ENCODE measurements at places on chromosomes 13 and 19.

GRCh38 chr13:113920606-113921286, 53.1 kb downstream of the C13orf46 start:
- DNase-seq: no peak
- no peak overlapping the region for H3K27ac ChIP-seq
- H3K4me3 ChIP-seq: no peak overlapping the region
- H3K27me3 ChIP-seq: peaks cover 12% of the 10 kb centered on the region

DNA sequence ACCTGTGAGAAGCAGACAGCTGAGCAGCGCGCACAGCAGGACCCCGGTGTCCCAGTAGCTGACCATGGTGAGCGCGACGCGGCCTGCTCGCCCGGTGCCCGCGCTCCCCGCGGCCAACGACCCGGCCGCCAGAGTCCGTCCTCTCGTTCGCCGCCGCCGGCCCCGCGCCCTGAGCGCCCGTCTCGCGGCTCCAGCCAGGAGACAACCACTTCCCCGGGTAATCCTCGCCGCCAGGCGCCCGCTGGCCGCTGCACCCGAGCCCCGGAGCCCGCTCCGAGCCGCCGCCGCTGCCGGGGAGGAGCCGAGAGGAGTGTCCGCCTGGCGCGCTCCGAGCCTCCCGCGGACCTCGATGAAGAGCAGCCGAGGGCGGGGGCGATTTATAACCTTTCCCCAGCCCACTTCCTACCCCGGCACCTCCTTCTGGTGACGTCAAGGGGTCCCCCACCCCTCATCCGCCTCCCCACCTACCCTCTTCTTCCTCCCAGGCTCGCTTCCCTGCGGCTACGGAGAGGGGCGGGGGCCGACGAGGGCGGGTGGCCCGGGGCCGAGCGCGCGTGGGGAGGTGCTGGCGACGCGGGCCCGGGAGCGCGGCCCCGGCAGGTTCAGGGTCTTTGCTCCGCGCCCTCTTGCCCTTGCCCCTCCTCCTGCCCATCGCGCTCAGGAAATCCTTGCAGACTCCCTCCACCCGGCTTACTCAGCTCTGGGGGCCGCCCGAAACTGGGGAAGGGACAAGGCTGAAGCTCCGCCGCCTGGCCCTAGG, at the start of gene FLT1:
Gene FLT1, minus strand, starts transcription at position 351 of the 760 bp plus-strand sequence. Its CDS starts 285 bp downstream, at position 66.
- H3K27me3 ChIP-seq: peaks cover 6% of the 10 kb centered on the region
- peak; percentile 14 for DNase-seq
- H3K27ac ChIP-seq: no peak within 1 kb of the TSS
- H3K36me3 ChIP-seq: no peaks in the 10 kb centered on the region

- no peak for DNase-seq
- peak overlapping the region; percentile 85 for H3K4me3 ChIP-seq
- peaks cover 14% of the 10 kb centered on the region for H3K36me3 ChIP-seq
- H3K27ac ChIP-seq: peak overlapping the region; percentile 91
Observed at GRCh38 chr19:16076958-16077611, 790 bp downstream of the TPM4 start.

GRCh38 chr13:22077205-22077683, 406.4 kb downstream of the FGF9 start:
- H3K27me3 ChIP-seq: no peaks in the 10 kb centered on the region
- H3K4me3 ChIP-seq: no peak overlapping the region
- no peaks in the 10 kb centered on the region for H3K36me3 ChIP-seq
- H3K27ac ChIP-seq: no peak overlapping the region

DNA sequence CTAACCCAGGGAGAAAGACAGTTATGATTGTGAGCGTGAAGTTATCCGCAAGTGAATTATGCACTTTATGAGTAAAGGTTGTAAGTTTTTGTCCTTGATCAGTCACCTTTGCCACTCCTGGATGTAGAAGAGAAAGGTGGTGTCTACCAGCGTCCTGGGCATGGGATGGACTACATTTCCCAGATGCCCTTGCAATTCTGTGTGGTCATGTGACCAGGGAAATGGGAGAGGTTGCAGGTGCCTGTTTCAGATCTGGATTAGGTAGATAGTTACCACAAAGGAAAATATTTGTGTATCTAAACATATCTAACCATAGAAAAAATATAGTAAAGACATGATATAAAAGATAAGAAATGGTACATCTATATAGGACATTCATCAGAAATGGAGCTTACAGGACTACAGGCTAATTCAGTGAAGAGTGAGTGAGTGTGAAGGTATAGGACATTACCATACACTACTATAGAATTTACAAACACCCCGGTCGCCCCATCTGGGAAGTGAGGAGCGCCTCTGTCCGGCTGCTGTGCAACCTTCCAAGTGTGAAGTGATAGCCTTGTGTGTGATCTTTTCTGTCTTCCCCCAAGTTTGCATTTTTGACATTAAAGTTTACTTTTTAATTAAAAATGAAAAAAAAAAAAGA, 51.6 kb upstream of the CACNA1A start:
- no peak overlapping the region for H3K27ac ChIP-seq
- H3K27me3 ChIP-seq: no peaks in the 10 kb centered on the region
- no peak overlapping the region for H3K4me3 ChIP-seq
- no peaks in the 10 kb centered on the region for H3K36me3 ChIP-seq
- H3K4me1 ChIP-seq: no peaks in the 10 kb centered on the region
- peak; percentile 3 for DNase-seq

DNA sequence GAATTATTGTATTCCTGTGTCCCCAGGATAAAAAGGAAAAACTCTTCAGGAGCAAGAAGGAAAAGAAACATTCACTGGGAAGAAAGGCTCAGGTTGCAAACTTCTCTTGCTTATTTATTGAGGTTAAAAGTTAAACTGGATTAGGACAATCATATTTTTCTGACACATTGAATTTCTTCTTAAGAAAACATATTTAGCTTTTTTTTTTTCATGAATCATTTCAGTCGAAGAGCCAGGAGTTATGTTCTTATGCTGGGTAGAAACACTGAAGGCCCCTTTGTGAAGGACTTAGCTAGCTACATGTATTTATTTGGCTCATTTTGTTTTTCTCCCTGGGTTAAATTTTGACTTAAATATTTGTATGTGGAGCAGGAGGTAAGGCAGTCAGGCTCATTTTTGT, 434.0 kb downstream of the KLF5 start:
- no peak for DNase-seq
- H3K27ac ChIP-seq: no peak overlapping the region
- H3K36me3 ChIP-seq: no peaks in the 10 kb centered on the region
- no peak overlapping the region for H3K4me3 ChIP-seq
- H3K4me1 ChIP-seq: no peaks in the 10 kb centered on the region

DNA sequence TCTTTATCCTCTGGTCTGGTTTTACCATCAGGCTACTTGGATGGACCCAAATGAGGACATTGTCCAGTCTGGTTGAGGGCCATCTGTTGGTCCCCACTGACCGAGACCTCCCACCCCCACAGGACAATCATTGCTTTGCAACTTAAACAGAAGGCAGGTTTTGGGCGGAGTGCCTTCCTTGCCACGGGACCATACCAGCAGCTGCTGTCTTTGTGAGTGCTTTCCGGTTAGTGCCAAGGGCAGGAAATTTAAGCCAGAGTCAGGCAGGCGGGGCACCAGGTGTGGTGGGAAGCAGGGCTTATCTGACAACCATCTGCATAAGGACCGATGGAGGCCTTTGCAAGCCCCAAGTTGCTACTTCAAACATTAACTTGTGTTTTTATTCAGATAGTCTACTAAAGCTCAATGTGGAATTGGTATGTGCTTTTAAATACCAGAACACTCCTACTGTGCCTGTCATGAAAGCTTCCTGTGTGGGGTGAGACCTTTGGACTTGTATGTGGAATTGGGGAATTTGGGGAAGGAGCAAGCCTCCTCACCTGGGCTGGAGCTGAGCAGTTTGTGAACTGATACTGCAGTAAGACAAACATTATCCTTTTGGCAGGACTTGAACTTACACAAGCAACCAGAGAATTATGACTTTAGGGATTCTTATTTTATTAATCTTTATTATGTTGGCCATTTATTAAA, 39.3 kb upstream of the UBE2L5 start:
- H3K36me3 ChIP-seq: no peaks in the 10 kb centered on the region
- no peak overlapping the region for H3K4me3 ChIP-seq
- H3K27me3 ChIP-seq: no peaks in the 10 kb centered on the region
- peaks cover 34% of the 10 kb centered on the region for H3K4me1 ChIP-seq

GRCh38 chr13:40897053-40897452, 107.6 kb downstream of the SLC25A15 start:
- H3K36me3 ChIP-seq: no peaks in the 10 kb centered on the region
- DNase-seq: no peak
- no peak overlapping the region for H3K4me3 ChIP-seq
- no peaks in the 10 kb centered on the region for H3K27me3 ChIP-seq
- H3K4me1 ChIP-seq: no peaks in the 10 kb centered on the region

DNA sequence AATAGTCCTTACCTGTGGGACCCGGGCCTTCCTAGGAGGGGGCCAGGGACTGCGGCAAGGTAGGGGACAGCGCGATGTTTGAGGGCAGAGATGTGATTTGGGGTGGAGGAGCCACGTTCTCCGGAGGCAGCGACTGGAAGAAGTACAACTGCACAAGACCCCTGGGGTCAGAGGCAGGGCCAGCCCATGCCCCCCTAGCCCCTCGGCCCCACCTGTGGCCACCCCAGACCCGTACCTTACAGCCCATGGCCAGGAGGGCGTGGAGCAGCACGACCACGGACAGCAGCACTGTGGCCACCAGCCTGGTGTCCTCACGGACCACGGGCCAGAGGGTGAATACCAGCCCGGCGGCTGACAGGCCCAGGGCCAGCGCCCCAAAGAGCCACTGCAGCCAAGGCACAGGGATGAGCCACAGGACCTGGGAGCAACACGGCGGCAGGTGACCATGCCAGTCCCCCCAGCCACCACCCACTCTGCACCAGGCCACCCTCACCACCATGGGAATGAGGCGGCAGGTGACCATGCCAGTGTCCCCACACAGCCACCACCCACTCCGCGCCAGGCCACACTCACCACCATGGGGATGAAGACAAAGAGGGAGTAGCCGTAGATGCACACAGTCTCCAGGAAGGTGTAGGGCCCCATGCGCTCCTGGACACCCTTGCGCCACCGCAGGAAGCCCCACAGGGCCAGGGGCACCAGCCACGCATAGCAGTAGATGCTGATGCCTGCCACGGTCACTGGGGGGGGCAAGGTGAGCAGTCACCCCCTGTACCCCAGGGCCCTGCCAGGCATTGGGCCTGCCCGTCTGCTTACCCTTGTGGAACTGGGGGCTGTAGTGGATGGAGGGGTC, 5.0 kb downstream of the YIPF2 start:
- H3K4me1 ChIP-seq: peaks cover 10% of the 10 kb centered on the region
- DNase-seq: no peak
- H3K27me3 ChIP-seq: no peaks in the 10 kb centered on the region
- no peak overlapping the region for H3K27ac ChIP-seq

All from CD4-positive, alpha-beta memory T cell (primary cell).